ENCODE measurements at places on chromosomes 6 and 20. TPM values are rescaled to one million over a fixed set of nuclear protein-coding genes. Genes with fewer than 3 reads are reported as not detected.

Gene SMPDL3A
- total RNA-seq = 2.4 TPM

Gene TNFRSF6B
- 37.0 TPM for total RNA-seq

Gene PRRT1
- total RNA-seq = not detected

Gene TXLNB
- total RNA-seq = 0.21 TPM

Gene MOG
- total RNA-seq = not detected

Gene UBE2J1
- 65.0 TPM for total RNA-seq

Gene TMC2
- not detected for total RNA-seq

Gene PTCHD4
- 3.3 TPM for total RNA-seq

Gene PRR18
- total RNA-seq = not detected

Gene SLC17A3
- total RNA-seq = not detected

Gene ZNF133
- total RNA-seq = 16.2 TPM

Gene UST
- 3.4 TPM for total RNA-seq

Gene MAK
- total RNA-seq = under 0.01 TPM

Gene ARHGAP40
- total RNA-seq = 0.04 TPM

Gene CD24
- total RNA-seq = 0.92 TPM

Gene SIM1
- total RNA-seq = not detected

Gene XKR7
- not detected for total RNA-seq

Gene CST2
- not detected for total RNA-seq

Gene OR2H1
- total RNA-seq = not detected

Gene CLPSL1
- not detected for total RNA-seq

Gene RNF217
- 20.5 TPM for total RNA-seq

Gene SEMG1
- not detected for total RNA-seq

Gene MROH8
- 0.28 TPM for total RNA-seq

Gene LY6G6F
- not detected for total RNA-seq

Gene OR12D3
- not detected for total RNA-seq

Gene CST4
- not detected for total RNA-seq

Gene PDE7B
- total RNA-seq = 48.0 TPM

Gene COL9A1
- total RNA-seq = not detected

Gene CALHM5
- 7.8 TPM for total RNA-seq

Gene PPP1R14C
- 0.04 TPM for total RNA-seq

Gene ARFGAP1
- 52.6 TPM for total RNA-seq

Gene MEP1A
- not detected for total RNA-seq

Gene KIFC1
- total RNA-seq = 40.4 TPM

Gene SLC26A8
- under 0.01 TPM for total RNA-seq

Gene CRIP3
- not detected for total RNA-seq

Gene HLA-DRB5
- not detected for total RNA-seq

Gene FABP7
- not detected for total RNA-seq

All from pulmonary artery endothelial cell (primary cell).